Small intestine (tissue), 16 donors: ENCODE measurements at places on chromosomes 3 and 15. TPM values are rescaled to one million over a fixed set of nuclear protein-coding genes. Genes with fewer than 3 reads are reported as not detected.

Gene CLDN16
- not detected for polyA plus RNA-seq

DNA sequence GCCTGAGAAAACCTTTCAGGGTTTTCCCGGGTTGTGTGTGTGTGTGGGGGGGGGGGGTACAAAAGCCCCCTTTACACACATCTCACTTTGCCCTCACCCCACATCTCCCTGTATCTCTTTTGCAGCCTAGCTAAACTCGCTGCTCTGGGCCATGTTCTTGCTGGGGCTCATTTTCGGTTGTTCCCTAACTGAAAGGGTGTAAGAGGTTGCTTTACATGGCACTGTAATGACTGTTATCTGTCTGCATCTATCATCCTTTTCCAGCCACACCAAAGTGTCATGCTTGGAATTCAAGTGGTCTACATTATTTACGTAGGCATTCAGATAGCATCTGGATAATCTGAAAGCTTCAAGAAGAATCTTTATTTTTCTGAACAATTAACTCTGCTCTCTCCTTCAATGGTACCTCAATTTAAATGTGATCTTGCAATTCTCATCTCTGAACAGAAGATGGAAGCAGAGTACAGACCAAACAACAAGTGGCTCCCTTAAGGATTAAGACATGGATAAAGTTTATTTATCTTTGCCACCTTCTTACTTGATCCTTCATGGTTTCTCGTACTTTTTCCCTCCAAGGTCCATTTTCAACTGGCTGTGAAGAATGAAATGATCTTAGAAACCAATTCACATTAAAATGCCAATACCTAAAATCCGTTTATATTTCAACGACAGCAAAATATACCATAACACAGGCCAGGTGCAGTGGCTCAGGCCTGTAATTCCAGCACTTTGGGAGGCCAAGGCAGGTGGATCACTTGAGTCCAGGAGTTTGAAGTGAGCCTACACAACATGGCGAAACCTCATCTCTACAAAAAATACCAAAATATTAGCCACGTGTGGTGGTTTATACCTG lies 34.9 kb downstream of the DCLK3 start:
- DNase-seq = peak; percentile 68

Gene LDHAL6B
- 0.69 TPM for polyA plus RNA-seq

DNA sequence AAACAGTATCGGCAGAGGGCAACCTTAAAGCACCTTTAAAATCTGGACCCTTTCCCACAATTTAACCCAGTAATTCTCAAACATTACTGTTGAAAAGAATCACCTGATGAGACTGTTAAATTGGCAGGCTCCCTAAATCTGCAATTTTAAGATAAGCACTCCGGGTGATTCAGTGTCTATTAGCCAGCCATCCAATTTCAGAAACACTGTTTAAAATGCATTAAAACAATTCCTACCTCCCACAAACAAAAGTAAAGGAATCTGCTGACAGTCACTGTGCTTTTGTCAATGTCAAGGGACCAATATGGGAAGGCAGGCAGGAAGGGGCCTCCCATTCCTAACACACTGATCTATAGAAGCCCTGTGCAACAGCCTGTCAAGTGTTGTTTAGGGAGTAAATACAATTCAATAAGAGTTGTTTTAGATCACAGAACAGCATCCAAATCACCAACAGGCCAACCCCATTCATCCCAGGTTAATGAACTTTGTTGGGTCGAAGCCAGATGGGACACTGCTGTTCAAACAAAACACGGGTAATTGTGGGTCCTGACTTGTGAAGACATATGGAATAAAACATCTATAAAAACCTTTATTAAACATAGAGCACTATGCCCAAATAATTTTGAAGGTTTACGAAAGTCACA lies 21.4 kb downstream of the SIAH2 start:
- no peak for DNase-seq

- DNase-seq = peak; percentile 59
Observed at GRCh38 chr3:194138732-194139070, 2.8 kb downstream of the HES1 start.

GRCh38 chr3:194906229-194906629 lies 220.5 kb downstream of the FAM43A start:
- DNase-seq = no peak

- no peak for DNase-seq
Observed at GRCh38 chr15:101455291-101456025, 34.0 kb downstream of the PCSK6 start.
